Endothelial cell (in vitro differentiated cells): ENCODE measurements at places on chromosomes 16 and 17.

GRCh38 chr16:923184-923583 lies 47.6 kb downstream of the LMF1 start:
- no peak for DNase-seq

DNA sequence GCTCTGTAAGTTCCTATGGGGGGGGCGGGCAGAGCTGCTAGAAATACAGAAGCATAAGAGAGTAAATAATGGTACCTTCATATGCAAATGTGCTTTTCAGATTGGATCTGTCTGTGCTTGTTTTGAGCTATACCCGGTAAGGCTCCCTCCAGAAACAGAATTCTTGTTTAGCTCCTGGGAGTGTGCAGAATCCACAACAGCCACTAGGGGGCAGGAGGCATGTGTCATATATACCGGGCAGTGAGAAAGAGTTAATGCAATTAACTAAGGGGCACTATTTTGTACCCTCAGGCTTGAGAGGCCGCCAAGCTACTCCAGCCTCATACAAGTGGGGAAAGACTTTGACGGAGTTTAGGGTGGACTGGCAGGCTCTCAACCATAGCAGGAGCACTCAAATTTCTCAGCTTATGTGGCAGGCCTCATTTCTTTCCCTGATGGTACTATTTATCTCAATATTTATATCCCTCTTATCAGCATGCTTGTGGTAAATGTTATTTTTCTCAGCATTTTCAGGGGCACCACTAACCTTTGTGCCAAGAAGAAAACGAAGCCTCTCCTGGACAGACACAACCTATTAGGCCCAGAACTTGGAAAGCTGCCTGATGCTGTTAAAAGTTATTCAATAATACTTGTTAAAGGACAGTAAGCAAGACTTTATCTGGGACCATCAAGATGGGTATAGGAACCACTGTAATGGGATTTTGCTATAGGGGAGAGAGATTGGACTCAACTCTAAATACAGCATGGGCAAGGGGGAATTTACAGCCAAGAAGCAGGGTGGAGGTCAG lies 10.7 kb upstream of the CENPV start:
- DNase-seq: peak; percentile 77

GRCh38 chr17:7211491-7212273 lies 8.0 kb downstream of the DLG4 start:
- DNase-seq: no peak

DNA sequence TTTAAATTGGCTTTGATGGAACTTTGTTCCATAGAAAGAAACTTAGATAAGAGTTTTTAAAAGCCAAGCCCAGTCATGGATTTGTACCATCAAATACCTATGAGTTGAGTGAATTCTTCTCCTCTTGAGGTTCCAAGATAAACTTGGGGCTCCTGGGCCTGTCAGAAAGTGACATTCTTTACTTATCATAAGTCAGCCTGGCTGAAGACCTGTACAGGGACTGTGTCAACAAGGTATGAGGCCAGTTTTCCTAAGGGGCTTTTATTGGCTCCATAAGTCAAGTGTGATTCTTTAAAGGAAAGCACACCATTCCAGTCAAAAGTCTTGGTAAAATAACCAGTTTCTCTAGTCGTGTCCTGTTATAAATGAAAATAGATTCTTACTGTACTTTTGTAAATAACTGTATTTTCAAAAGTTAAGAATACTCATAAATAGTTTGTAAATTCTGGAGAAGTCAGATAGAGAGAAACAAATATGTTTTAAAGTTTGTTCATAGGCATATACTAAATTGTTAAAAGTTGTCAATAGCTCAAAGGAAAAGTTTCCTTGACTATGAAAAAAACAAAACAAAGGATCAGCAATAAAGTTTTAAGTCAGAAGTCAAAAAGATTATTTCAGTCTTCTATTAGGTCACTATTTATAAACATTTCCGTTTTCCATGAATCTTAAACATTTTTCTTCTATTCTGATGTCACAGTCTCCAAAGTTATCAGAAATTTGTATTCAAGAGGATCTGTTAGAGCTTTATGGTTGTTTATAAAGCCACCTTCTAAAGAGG lies 22.5 kb upstream of the MYO1D start:
- DNase-seq: no peak

DNA sequence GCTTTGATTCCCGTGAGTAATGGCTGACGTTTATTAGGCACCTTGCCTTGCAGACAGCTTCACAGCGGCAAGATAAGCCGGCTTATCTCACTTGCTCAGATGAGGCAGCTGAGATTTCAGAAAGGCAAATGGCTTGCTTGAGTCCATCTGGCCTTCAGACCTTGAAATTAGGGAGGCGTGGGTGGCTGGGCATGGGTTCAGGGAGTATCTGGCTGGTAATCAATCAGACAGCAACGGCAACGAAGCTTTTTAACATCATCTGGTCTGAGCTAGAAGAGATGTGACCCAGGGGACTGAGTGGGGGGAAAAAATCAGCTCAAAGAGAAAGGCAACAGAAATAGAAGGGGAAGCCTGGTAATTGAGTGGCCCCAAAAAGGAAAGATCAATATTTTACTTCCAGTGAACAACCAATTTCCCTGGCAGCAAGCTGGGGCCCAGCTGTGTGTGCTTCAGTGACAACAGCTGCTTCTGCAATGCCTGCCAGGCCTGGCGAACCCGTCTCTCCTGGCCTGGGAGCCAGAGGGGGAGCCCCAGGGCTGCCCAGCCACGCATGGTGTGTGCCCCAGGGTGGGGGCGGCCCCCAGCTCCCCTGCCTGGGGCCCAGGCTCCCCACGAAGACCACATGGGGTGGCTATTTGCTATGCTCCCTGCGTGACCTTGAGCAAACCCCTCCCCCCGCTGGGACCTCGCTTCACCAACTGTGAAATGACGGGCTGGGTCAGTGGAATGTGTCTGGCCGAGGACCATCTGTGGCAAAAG lies 34.0 kb downstream of the RAB11FIP4 start:
- DNase-seq: no peak

- DNase-seq: no peak
Observed at GRCh38 chr17:31787857-31788570, 71.0 kb downstream of the COPRS start.

DNA sequence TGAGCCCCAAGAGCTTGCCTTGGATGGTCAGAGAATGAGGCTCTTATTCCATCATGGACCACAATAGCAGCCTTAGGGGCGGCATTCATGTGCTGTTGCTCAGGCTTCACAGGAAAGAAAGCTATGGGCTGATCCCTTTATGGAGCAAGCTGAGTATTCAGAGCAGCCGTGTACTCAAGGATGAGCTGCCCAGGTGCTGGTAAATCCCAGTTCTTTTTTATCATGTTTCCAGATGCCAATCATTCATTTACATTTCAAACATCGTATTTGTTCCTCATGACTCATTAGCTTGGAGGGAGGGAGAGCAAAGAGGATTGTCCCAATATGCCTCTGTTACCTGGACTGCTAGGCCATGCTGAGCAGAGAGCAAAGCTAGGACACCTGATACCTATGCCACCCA lies 475.7 kb downstream of the SHISA9 start:
- DNase-seq: no peak

DNA sequence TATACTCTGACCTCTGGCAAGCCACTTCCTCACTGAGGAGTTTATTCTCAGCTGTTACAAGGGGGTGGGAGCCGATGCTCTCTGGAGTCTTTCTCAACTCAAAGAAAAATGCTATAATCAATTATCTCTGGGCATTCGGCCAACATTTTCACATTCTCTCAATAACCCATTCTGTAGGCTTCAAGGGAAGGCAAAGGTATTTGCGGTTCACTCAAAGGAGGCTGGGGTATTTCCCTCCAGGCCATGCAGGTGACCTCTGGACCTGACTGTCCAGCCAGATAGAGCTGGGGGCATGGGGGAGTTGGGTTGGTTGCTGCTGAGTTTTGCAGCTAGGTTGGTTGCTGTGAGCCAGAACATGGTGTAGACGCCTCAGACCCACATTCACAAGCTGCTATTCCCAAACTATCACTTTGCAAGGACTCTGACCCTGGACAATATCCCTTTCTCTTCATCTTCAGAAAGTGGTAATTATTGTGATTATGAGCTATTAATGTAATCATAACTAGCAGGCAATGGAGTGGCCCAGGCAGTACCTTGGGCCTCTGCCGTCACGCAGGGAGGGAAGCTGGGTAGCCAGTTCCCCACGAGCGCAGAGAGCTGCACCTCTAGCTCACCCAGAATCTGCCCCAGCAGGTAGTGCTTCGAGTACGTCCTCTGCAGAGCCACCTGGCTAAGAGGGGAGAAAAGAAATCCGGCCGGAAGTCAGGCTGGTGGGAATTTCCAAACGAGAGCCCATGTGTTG lies 42.1 kb downstream of the AIPL1 start:
- DNase-seq: no peak

DNA sequence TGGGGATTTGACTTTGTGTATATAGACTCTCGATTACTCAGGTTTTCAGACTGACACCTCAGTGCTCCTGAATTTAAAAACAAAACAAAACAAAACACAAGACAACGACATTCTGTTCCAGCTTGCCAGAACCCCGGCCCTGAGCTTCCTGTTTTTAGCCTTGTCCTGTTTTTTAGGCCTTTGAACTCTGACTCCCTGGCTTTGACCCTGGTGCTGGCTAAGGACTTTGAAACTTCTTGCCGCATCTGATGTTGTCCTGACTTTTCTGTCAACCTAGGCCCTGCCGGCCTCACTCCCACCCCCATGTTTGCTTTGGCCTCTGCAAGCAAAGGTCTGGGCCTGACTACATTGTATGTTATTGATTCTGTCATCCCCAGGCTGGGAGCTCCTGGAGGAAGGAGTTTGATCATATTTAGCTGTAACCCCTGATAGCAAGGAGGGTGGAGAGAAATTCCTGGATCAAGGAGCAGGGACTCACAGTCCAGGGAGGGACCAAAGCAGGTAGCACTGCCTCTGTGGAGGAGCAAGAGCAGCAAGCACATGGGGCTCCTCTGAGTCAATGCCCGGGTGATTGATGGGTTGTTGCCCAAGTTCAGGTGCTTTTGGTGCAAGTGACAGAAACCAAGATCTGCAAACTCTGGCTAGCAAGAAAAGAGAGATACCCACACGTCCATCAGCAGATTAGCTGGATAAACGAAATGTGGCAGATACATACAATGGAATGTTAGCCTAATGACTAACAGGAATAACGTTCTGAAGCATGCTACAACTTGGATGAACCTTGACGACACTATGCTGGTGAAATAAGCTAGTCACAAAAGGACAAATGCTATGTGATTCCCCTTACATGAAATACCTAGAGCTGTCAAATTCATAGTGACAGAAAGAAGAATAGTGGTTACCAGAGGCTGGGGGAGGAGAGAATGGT lies 7.7 kb downstream of the CCL16 start:
- DNase-seq: no peak

DNA sequence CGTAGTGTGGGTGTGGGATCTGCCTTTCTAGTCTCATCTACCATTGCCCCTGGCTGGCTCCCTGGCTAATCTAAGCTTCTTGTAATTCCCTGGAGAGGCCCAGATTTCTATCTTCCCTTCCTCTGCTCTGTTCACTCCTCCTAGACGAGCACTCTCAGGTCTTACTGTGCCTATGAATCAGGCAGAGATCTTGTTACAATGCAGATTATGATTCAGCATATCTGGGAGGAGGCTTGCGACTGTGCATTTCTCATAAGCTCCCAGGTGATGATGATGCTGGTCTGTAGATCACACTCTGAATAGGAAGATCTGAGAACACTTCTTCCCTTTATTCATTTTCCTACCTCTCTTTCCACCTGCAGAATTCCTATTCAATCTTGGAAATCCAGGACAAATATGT lies 200.1 kb downstream of the CBLN1 start:
- DNase-seq: no peak

GRCh38 chr17:16952401-16952800 lies 19.5 kb downstream of the TNFRSF13B start:
- no peak for DNase-seq

GRCh38 chr17:80475910-80476876 lies at the start of gene NPTX1:
TSS of gene NPTX1 (minus strand) at chr17:80476607. CDS start at chr17:80476446, 161 bp downstream.
- no peak for DNase-seq

DNA sequence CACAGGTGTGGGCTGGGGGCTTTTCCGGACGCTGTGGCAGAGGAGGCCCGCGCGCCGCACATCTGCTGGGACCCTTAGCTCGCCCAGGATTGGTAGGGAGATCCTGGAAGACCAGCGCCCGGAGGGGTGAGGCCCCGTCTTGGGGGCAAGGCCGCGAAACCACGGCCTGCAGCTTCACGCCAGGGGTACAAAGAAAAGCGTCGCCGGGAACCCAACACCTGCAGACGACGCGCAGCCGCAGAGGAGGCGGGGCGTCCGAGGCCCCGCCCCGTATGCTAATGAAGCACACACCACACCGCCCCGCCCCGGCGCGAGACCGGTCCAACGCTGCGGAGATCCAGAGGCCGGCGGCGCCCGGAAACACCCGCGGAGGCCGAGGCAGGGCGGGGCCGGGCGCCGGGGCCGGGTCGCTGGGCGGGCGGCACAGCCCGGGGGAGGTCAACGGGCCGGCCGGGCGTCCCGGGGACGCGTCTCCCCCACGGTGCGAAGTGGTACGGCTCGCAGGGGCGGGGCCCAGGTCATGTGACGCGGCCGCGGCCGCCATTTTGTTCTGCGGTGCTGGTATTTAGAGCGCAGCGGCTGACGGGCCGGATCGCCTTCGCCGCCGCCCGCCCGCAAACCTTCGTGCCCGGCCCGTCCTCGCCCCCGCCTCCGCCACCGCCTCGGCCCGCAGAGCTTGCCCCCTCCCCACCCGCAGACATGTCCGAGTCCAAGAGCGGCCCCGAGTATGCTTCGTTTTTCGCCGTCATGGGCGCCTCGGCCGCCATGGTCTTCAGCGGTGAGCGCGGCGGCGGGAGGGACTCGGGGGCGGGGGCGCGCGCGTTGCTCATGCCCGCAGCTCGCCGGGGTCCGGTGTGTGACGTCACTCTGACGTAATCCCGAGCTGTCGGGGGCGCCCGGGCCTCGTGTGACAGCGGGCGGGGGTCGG lies at the start of gene ATP6V0C:
TSS of gene ATP6V0C (plus strand) at position 548 of the 928 bp plus-strand sequence. CDS start at position 700, 152 bp downstream.
- peak; percentile 87 for DNase-seq

GRCh38 chr17:83030432-83030831 lies 49.0 kb upstream of the METRNL start:
- DNase-seq: no peak

DNA sequence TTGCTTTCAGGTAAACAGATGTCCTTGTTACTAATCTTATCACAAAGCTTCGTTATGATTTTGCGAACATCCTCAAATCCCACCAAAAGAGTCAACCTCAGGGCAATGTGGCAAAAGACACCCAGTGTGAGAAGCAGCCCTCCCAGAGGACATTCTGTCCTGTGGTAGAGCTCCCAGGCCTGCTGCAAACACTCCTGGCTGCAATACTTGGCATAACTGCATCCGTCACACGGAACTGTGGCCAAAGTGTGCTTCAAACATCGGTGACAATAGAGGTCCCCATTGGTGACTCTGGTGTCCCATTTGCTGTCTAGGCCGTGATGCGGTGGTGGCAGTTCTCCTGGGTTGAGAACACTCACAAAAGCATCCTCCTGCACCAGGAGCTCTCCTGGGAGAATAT lies 29.5 kb downstream of the SMYD4 start:
- DNase-seq: no peak

DNA sequence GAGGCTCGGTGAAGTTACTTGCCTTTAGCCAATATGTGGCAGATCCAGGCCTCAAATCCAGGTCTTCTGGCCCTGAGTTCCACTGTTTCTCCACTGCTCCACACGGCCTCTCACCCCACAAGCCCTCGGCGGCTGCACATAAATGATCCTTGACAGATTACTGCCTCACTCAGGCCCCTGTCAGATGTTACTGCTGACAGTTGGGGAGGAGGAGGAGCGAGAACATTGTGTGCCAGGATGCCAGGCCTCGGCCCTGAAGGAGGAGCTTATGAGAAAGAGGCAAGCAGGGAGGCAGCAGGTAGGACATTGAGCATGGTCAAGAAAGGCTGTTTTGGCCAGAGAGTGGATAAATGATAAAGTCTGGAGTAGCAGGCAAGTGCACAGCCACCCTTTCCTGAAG lies 88.6 kb downstream of the RAB11FIP4 start:
- DNase-seq: no peak
